ENCODE measurements at places on chromosomes 7 and 10.

- DNase-seq: no peak
These were observed 164.2 kb downstream of the NXPH1 start for GRCh38 chr7:8597565-8597964.

DNA sequence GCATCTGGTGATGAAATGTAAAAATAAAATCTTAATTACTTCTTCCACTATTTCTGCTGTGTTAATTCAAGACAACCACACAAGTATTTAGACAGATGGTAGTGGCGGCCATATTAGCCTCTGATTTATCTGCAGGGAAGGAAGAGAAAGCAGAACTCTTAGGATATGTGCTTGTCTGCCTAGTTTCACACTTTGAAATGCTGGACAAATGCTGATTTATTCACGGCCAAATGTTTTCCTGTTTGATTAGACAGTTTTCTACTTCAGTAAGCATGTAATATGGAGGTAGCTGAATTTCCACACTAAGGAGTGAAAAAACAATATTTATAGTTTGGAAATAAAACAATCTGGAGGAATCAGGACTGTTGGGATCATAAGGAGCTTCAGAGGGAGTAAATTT lies 158.1 kb downstream of the AGMO start:
- no peak for DNase-seq

DNA sequence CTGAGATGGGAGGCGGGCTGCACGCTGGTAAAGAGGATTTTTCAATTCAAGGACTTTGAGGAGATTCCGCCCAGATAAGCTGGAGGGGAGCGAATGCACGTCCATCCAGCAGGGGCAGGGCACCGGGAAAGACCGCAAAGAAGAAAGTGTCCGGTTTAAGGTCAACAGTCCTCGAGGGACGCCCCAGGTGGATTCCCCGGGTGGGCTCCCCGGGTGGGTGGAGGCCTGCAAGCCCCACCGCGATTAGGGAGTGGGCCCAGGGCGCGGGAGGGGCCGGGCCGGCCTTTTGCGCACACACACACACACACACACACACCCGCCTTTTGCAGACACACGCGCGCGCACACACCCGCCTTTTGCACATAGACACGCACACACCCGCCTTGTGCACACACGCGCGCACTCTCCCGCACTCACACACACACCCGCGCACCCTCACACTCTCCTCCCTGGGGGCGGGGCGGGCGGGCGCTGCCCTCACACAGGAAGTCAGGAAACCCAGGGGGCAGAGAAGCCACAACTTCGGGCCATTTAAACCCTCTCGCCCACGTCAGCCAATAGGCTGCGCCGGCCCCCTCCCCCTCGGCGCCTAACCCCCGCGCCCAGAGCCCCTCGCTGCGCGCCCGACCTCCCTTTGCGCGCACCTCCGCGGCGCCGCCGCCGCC lies 615 bp downstream of the ARHGAP12 start:
- DNase-seq: peak; percentile 5

DNA sequence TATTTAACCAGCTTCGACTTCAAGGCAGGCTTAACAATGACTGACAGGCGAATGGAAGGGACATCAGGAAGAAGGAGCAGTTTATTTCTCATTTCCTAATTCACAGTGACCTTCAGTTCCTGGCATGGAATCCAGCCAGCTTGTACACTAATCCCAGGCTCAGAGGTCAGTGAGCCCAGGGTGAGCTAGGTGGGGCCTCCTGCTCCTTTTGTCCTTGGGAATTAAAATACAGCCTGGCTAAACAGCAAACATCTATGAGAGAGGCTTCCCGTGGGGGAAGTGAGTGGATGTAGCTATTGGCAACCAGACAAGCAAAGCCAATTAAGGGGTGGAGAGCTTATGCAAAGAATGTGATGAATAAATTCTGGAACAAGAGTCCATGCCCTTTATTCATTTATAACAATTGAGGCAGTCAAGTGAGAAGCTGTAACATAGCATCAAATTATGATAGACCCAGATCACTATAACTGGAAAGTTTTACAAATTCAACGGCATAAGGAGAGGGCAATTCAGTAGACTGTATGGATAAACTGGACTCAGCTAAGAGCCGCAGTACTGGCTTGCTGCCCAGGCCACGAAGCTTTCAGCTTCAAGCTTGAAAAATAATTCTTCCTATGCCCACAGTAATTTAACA lies 57.1 kb downstream of the STK17A start:
- no peak for DNase-seq

DNA sequence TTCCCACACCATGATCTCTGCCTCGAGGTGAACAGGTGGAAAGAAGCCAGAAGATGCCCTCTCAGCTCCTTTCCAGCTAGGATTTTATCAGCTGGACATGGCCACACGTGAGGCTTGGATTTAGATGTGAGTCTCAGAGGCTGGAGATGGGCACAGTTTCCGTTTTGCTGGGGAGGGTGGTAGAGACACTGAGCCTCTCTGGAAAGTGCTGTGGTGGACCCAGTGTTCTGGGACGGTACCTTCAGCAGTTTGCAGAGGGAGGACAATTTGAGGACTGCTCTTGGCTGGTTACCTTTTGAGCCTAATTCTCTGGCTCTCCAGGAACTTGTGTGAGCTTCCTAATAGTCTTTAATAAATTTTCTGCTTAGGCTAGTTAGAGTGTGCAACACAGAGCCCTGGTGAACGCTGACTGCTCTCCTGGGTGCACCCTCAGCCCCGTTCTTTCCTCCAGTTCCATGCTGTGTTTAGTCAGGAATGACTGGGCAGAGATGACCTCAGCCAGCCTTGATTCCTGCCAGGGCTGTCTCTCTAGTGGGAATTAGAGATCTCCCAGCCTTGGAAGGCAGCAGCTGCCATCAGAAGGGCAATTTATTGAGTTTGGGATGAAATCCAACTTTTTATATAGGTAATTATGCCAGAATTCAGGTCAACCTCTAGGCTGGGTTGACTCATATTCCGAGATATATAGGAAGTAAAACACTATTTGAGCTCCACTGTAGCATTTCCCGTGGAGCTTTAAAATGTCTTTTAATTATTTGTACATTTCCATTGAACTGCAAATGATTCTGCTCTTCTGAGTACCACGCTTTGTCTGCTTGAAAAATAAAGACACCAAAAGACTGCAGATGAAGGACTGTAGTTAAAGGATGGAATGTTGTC lies 103.9 kb downstream of the GATA3 start:
- DNase-seq: no peak
